ENCODE measurements at places on chromosomes 7 and 10. TPM values are rescaled to one million over a fixed set of nuclear protein-coding genes. Genes with fewer than 3 reads are reported as not detected.

GRCh38 chr10:128174581-128175559 lies 48.6 kb upstream of the MKI67 start:
- DNase-seq = no peak

- no peak for DNase-seq
These were observed 91.2 kb downstream of the GTF2IRD1 start for GRCh38 chr7:74544706-74545469.

DNA sequence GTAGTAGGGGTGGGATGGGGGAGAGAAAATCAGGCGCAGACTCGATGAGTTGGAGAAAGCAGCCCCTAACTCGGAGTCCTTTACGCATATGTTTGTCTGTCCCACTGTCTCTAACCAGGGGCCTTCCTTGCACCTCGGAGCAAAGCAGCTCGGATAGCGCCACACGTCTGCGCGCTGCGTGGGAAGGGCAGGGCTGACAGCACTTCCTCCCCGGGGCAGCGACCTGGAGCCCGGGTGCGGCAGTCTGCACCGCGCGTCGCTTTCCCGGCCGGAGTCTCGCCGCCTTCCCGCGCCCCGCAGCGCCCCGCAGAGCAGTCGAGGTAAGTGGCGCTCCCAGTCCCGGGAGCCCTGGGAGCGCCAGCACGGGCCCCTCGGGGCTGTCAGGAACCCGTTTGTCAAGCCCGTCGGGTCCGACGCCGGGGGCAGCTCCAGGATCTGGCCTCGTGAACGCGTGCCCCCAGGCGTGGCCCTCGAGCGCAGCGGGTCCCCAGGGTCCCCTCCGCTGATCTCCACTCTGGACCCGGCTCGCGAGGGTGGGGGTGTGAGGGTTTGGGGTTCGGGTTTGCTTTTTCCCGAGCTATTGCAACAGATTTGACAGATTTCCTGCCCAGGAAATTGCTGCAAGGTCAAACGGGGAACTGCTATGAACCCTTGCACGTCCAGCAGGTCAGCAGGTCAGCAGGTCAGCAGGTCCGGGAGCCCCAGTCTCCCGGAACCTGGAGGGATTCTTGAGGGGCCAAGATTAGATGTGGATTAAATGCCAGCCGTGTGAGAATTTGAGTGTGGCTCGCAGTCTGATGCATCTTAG lies 597 bp downstream of the APBB1IP start:
- no peak for DNase-seq

- DNase-seq = no peak
These were observed 2.9 kb downstream of the KLF6 start for GRCh38 chr10:3782146-3782450.

GRCh38 chr7:43193893-43194292 lies 81.4 kb downstream of the HECW1 start:
- DNase-seq = no peak

LEP gene
- total RNA-seq = 0.22 TPM

DNA sequence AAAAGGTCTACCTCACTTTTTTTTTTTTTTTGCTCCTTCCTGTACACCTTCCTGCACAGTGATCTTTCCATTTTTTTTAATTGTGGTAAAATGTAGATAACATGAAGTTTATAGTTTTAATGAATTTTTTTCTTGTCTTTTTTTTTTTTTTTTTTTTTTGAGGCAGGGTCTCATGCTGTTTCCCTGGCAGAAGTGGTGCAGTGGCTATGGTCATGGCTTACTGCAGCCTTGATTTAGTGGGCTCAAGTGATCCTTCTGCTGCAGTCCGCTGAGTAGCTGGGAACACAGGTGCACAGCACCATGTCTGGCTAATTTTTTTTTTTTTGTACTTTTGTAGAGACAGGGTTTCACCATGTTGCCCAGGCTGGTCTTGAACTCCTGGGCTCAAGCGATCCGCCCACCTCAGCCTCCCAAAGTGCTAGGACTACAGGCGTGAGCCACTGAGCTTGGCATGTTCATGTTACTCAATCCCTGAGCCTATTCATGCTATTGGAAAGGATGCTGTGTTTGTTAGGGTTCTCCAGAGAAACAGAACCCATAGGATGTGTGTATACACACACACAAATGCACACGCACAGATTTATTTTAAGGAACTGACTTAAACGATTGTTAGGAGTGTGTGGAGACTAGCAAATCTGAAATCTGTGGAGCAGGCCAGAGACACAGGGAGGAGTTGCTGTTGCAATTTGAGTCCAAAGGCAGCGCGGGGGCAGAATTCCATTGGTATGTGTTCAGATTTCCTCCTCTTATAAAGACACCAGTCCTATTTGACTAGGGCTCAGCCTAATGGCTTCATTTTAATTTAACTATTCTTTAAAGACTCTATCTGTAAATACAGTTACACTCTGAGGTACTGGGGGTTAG lies 29.1 kb downstream of the GALNT11 start:
- DNase-seq = peak; percentile 73

DNA sequence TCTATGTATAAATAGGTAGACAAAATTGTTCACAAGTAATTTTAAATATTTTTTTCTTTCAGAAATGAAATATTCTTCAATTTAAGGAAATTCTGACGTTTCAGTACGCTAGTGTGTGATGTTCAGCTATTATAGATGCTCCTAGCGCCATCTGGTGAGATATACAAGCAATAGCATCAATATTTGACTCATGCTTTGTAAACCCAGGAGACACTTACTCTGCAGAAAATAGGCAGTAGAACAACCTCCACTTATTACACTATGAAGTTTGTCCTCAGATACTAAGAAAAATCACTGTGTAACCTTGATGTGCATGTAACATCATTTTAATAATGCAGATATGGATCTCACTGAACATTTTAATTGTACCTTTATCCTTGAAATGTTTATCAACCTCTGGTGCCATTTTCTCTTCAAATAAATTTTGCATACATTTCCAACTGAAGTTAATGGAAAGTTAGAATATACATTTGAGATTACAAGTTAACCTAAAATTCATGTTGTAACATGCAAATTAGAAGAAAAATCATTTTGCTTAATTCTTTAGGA lies 151.5 kb upstream of the FAM3C start:
- DNase-seq = no peak

DNA sequence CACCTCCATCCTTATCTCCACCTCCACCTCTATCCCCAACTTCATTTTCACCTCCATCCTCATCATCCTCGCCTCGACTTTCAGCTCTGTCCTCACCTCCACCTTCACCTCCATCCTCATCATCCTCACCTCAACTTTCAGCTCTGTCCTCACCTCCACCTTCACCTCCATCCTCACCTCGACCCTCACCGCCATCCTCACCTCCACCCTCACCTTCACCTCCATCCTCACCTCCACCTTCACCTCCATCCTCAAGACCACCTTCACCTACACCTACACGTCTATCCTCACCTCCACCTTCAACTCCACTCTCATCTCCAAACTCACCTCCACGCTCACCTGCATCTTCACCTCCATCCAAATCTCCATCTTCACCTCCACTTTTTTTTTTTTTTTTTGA lies 12.0 kb upstream of the RABGEF1 start:
- no peak for DNase-seq

POU6F2 gene
- total RNA-seq = 1.5 TPM

- no peak for DNase-seq
These were observed 28.4 kb downstream of the DAGLB start for GRCh38 chr7:6419310-6419773.

DNA sequence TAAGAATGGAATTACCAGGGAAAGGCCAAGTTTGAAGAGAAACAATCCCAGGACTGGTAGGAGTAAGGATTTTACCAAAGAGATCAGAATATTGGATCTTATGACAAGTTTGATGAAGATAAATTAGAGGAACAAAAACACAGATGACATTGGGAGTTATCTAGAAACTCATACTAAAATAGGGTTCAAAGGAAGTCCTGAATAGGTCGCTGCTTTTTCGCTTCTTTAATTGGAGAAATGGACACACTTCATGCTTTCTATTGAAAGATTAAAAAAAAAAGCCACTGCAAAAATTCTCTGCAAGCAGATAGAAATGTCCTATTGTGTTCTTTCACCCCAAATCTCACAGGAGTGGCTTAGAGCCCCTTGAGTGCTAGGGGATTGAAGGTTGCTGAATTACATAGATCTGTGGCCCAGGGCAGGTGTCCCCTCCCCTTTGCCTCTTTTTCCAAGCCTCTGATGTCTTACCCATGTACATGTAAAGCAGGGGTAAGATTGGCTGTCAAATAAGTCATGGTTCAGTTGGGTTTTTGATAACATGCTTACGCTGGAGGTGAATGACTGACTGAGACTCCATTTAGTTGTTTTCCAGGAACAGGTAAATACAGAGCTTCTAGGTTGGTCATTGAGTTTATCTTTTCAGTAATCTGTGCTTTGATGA lies 152.0 kb downstream of the OR13A1 start:
- no peak for DNase-seq

DNA sequence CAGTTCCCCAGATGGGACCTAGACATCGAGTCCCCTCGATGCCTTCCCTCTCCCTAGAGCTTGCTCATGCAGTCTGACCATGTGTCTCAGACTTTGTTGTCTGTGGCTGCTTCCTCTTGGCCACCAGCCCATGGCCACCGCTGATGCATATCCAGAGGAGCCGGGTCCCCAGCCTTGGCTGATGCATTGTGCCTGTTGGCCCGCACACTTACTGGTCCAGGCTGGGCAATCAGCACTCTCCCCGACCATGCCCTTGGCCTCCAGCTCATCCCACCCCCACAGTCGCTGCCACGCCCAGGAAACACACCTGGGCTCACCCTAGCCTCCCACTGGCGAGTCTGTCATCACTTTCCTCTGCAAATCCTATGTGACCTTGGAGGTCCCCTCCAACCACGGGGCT lies 10.1 kb downstream of the NPC1L1 start:
- DNase-seq = no peak

- DNase-seq = peak; percentile 84
These were observed 83.3 kb upstream of the DNAJC1 start for GRCh38 chr10:22086730-22087401.

DNA sequence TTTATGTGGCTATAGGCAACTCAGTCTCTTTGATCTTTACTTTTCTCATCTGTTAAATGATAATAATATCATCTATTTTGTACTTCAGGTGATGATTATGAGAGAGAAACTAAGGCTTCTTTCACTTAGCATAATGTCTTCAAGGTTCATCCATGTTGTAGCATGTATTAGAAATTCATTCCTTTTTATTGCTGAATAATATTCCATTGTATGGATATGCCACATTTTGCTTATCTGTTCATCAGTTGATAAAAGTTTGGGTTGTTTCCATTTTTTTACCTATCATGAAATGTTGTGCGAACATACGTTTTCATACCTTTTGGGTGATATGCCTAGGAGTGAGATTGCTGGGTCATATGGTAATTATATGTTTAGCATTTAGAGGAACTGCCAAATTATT lies 7.2 kb upstream of the CDK13 start:
- no peak for DNase-seq

GRCh38 chr7:100486753-100487446 lies 3.2 kb downstream of the NYAP1 start:
- DNase-seq = no peak

- no peak for DNase-seq
These were observed 8.4 kb downstream of the LAMB1 start for GRCh38 chr7:107994421-107995030.

DNA sequence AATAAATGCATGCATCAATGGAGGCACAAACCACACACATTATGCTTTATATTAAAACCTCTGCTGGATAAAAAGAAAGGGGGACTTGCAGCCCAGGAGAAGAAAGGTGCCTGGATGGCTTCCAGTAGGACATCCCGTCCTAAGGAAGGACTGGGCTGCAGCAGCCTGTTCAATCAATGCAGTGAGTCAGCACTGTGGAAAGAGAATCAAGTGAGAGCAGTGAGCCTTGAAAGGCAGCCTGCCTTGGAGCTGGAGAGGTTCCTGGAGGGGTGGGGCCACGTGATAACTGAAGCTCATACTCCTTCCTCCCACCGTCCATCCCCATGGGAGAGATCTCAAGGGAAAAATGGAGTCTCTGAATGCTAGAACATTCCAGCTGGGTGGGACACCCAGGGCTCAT lies 501.2 kb downstream of the ADRA2A start:
- DNase-seq = no peak

GRCh38 chr7:36210291-36210922 lies 57.4 kb downstream of the EEPD1 start:
- no peak for DNase-seq

SLC26A5 gene
- not detected for total RNA-seq

DNA sequence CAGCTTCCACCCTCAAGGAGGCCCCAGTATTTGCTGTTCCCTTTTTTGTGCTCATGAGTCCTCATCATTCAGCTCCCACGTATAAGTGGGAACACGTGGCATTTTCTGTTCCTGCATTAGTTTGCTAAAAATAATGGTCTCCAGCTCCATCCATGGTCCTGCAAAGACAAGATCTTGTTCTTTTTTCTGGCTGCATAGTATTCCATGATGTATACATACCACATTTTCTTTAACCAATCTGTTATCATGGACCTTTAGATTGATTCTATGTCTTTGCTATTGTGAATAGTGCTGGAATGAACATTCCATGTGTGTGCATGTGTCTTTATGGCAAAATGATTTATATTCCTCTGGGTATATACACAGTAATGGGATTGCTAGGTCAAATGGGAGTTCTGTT lies 17.0 kb downstream of the KRIT1 start:
- DNase-seq = no peak

GRCh38 chr10:87850742-87851205 lies 12.6 kb downstream of the KLLN start:
- peak; percentile 68 for DNase-seq

ZNF487 gene
- total RNA-seq = 4.9 TPM

HOXA9 gene
- total RNA-seq = not detected

- no peak for DNase-seq
These were observed 57.6 kb downstream of the BICC1 start for GRCh38 chr10:58570307-58570723.

GRCh38 chr10:68668972-68669371 lies 52.1 kb upstream of the CCAR1 start:
- no peak for DNase-seq

CDHR3 gene
- total RNA-seq = 0.79 TPM

- no peak for DNase-seq
These were observed 149.2 kb downstream of the PLPP4 start for GRCh38 chr10:120606051-120606764.

GRCh38 chr7:131045526-131045925 lies 282.1 kb upstream of the MKLN1 start:
- peak; percentile 42 for DNase-seq

- DNase-seq = no peak
These were observed 173.8 kb downstream of the TRIL start for GRCh38 chr7:28784171-28784902.

Data from right atrium auricular region (tissue), 2 donors.